ENCODE measurements at places on chromosomes 6 and 20. TPM values are rescaled to one million over a fixed set of nuclear protein-coding genes. Genes with fewer than 3 reads are reported as not detected.

- no peak for DNase-seq
Observed at GRCh38 chr20:57387945-57388371, 3.2 kb upstream of the RBM38 start.

DNA sequence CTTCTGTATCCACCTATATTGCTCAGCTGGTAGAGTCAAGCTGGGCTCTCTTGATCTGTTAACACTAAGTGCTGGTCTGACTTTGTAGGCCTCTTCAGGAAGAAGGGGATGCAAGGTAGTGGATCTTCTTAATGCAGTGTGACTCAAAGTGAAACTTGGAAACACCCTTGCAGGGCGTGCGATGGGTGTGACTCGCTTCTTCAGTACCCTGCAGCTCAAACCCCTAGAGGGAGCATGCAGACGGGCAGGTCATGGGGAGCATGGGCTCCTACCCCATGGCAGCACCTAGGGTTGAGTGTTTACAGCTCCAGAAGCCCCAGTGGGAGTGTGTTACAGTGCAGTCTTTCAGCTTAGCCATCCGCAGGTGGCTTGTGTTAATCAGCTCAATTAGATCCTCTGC is 757 bp upstream of the SAMD3 start:
- DNase-seq: no peak

Gene SERPINB1
- 8.2 TPM for total RNA-seq

- no peak for DNase-seq
Observed at GRCh38 chr20:25160897-25161296, 34.6 kb upstream of the ENTPD6 start.

GRCh38 chr6:166381381-166381732 is 1.4 kb downstream of the MPC1 start:
- DNase-seq: no peak
